ENCODE measurements at places on chromosomes 2 and 18.

GRCh38 chr18:24991141-24992060 is 360.6 kb downstream of the ZNF521 start:
- DNase-seq, result no peak

DNA sequence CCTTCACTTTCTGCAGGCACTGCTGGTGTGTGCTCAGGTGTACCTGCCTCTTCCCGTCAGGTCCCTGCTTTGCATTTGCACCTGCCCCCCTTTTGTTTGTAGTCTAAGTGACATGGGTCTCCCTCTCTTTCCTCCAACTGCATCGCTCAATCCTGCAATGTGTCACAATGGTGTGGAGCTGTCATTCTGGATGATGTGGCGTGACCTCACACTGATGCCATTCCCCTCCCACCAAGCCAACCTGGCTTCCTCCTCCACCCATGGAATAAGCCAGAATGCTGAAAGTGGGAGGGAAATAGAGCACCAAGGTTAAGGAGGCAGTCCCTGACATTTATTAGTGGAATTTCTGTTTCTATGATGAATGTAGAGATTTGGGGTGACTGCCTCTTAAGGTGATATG is 156.7 kb downstream of the ZBTB7C start:
- DNase-seq, result no peak

GRCh38 chr18:79596446-79597175 is 83.0 kb upstream of the CTDP1 start:
- no peak for DNase-seq

GRCh38 chr2:120821446-120822160 is 85.9 kb downstream of the GLI2 start:
- no peak for DNase-seq

- no peak for DNase-seq
Measured at GRCh38 chr2:98937906-98938305, 1.9 kb upstream of the CRACDL start.

DNA sequence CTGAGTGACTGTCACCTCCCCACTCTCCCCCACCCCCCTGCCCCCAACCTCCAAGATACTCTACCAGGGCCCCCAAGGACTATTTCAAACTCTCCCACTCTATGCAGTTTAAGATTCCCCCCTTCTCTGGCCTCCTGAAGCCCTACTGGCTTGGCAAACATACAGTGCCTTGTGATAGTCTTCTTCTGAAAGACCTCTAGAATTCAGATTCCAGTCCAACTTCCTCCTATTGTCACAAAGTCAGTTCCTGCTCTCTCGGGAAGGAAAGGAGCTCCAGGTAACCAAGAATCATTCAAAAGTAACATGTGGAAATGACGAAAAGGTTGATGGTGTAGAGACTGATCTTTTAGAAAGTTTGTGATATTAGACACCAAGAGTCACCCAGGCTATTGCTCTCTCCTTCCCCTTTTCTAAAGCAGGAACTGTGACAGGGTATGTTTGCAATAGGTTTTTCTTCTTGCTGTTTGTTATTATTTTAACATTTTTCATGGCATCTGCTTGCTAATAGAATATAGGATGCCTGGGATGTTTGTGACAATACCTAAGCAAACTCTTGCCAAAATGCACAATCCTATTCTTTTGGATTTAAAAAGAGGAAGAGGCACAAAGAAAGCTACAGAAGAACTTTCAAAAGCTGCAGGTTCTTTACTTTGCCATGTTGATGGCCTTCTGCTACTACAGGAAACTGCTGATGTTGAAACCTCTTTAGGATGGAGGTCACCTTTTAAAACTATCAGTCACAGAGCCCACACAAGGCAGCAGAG is 93.5 kb upstream of the MGAT4A start:
- DNase-seq, result no peak

GRCh38 chr2:239003624-239004273 is 155.9 kb downstream of the TWIST2 start:
- DNase-seq, result no peak

DNA sequence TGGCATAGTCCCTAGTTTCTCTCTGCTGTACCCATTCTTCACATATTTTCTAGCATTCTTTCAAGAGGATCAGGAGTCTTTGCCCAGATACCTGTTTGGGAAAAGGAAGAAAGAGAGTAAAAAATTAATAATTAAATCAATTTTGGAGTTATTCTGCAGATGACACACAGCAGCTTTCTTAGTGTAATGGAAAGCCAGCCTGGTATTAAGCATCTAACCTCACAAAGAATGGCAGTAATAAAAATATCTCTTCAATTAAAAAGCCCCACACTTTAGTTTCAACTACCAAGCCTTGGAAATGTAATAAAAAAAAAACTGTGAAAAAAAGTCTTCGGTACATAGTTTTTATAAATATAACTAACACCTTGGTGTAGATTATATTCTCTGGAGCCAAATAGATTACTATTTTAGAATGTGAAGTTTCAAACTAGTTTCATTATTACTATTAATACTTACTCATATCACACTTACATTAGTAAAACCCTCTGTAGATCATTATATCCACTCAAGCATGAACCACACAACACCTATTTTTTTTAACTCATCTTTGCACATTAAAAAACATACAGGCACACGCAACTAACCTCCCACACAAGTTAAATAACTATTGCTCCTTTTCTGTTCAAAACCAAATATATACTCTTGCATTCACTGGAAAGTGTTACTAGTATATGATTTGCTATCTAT is 90.9 kb downstream of the GPD2 start:
- DNase-seq, result no peak

GRCh38 chr2:96946625-96947024 is 39.8 kb downstream of the FAM178B start:
- DNase-seq, result no peak

DNA sequence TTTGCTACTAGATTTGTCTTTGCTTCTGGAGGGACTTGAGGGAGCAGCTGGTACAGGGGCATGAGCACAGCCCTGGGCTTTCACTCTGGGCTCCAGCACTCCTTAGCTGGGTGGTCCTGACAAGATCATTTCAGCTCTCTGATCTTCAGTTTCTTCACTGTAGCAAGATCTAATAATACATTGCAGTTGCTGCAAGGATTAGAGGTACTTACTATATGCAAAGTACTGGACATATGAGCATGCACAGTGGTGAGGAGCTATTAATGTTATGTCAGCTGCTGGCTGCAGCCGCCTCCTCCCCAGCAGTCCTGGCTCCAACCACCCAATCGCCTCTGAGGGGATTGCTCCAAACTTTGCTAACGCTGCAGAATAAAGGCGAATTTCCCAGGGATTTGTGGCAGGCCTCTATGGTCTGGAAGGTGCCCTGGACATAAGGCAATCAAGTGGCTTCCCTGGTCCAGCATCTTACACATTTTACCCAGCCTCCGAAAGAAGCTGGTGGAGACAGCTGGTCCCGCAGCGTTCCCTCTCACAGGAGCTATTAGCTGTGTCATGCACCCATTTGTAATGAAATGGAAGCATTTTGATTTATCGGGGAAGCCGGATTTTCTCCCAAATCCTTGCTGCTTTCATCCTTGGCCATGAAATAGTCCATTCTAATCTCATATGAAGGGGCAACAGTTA is 96.7 kb downstream of the RHOB start:
- no peak for DNase-seq

GRCh38 chr2:10179422-10179821 is 56.9 kb downstream of the RRM2 start:
- no peak for DNase-seq

GRCh38 chr2:62219407-62220159 is 23.7 kb downstream of the B3GNT2 start:
- DNase-seq, result no peak

- no peak for DNase-seq
Measured at GRCh38 chr2:69022548-69022947, 9.6 kb downstream of the ANTXR1 start.

DNA sequence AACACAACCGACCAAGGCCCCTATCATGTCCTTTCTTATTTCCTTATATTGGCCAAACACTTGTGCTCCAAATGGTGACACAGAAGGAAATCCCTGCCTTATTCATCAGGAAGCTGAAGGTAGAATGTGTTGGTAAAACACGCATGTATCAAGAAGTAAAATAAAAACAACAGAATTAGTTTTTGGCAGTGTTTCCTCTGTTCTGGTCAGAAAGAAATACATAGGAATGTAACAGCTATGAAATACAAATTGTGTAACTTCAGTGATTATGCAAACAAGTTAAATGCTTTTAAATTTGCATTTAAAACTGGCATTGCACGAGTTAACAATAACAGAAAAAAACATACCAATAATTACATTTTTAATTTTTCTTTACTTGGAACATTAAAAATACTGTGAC is 19.3 kb downstream of the ST6GAL2 start:
- DNase-seq, result no peak

DNA sequence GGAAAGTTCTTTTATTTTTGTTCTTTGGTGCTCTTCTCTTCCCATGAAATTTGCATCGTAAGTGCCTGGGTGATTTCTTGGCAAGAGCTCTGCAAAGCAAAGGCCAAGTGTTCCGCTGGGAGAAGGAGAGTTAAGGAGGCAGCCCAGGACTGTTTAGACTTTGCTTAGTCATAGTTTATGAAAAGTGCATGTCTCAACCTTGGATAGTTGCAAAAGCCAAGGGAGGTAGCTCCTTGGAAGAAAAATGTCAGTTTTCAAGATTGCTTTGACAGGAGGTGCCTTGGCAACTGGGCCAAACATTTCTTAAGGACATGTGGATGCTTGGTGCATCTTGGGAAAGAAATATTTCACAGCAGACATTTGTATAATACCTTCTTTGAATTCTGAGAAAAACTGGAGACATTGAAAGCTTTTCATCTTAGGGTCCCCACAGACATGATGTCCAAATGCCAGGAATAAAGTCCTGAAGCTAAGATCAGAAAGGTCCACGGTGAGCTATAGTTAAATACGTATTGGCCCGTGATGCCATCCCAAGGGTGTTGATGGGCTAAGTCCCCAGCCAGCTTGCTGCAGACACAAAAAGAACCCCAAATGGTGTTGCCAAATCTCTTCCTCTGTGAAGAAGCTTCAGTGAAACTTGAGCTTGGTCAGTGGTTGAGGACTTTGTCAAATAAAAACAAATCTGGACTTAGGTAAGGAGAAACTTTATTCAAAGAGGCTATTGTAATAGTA is 96.3 kb upstream of the THUMPD2 start:
- no peak for DNase-seq

- no peak for DNase-seq
Measured at GRCh38 chr2:239249048-239249447, 151.8 kb downstream of the HDAC4 start.

- DNase-seq, result no peak
Measured at GRCh38 chr2:189024901-189025618, 50.9 kb downstream of the COL3A1 start.

DNA sequence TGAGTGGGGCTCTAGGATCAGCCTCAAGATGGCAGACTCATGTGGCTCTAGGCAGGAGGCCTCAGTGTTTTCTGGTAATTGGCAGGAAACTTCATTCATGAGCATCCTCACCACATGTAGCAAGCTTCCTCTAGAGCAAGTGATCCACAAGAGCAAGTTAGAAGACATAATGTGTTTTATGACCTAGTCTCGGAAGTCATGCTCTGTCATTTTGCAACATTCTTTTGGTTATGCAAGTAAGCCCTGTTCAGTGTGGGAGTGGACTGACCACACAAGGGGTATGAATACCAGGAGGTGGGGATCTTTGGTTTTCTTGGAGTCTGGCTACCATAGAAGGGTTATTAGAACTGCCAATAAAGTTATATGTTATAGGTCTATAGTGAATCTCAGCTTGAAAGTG is 66.8 kb upstream of the STK39 start:
- DNase-seq, result no peak
